ENCODE measurements at places on chromosomes 7 and 10.

DNA sequence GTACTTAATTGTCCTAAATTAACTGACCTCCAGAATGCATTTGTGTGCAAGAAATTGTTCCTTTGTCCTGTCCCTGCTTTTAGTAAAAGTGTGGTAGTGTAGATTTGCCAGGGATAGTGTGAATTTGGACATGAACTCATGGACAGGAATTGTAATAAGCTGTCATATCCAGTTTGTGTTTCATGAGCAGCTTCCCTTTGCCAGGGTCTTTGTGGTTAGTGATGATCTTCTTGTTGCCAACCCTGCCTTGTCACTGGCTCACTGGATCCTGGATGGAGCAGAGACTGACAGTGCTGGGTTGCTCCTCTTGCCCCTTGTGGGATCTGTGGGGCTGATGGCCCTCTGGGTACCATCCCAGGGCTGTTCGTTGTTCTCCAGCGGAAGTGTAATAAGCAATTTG, 110.1 kb downstream of the CCNY start:
- DNase-seq = no peak

DNA sequence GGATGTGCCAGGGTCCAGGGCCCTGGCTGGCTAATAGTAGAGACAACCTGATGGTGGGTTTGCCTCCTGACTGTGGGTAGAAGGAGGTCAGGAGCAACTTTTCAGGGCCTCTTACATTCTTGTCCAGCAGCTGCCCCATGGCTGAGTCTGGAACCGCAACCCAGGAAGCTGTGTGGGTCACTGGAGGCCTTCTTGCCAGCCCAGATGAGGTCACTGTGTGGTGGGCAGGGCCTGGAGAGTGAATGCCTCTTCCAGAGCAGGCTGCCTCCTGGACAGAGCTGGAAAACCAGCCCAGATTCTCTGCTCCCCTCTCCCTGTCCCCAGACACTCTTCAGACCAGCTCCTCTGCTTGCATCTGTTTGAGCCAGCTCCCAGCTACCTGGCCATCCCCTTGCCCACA, 43.5 kb upstream of the LEP start:
- DNase-seq = no peak

DNA sequence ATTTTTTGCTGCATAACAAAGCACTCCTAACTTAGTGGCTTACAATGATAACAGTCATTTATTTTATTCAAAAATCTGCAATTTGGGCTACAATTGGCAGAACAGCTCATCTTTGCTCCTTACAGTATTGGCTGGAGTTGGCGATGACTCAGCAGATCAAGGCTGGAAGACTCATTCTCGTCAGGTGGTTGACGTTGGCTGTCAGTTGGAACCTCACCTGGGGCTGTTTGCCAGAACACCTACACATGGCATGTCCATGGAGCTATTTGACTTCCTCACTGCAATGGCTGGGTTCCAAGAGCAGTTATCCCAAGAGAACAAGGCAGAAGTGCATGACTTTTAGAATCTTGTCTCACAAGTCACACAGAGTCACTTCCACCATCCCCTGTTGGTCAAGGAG, 75.1 kb downstream of the NOD1 start:
- no peak for DNase-seq

DNA sequence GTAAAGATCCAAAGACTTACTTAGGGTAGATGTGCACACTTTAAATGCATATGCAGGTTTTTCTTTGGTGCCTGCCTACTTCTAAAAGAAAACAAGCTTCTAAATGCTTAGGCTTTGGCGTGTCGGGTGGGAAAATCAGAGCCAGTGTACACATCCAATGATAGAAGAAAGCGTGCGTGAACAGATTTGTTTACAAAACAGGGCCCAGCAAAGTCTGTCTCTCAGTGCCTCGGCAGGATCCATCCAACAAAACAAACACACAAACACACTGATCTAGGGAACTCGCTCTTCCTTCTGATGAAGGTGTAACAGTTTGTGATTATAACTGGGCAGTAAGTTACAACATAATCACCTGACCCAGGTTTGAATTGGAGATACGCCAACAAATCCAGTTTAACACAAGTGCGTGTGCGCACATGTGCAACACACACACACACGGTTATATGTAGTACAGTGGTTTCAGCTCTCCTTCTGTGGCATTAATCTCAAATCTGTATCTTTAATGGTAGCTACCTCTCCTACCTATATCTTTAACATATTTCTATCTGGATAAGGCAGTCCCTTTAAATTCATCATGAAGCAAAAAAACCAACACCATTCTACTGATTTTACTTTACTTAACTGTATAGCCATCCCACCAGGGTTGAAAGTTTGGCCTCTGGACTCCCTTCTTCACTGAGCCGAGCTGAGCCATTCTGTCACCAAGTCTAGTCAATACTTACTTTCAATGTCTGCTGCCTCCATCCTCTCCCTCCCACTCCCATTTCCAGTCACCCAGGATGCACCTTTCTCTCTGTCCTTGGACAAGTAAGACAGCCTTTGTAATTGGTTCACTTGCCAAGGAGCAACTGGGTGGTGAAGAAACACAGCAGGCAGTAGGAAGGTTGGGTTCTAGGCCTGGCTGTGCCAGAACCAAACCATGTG, 184.4 kb upstream of the KLF14 start:
- no peak for DNase-seq

DNA sequence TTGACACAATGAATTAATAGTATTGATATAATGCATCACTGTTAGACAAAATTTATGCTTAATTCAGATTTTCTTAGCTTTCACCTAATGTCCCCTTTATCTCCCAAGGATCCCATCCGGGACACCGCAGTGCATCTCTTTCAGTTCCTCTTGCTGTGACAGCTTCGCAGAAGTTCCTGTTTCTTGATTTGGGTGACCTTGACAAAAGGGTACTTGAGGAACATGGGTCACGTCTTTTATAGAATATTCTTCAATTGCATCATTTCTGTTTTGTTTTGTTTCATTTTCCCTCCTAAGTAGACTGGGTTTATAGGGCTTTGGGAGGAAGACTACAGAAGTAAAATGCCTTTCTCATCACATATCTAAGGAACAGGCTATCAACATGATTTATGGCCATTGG, 453.2 kb downstream of the DPP6 start:
- DNase-seq = no peak

- no peak for DNase-seq
Measured at GRCh38 chr7:156772725-156773124, 120.3 kb downstream of the LMBR1 start.

DNA sequence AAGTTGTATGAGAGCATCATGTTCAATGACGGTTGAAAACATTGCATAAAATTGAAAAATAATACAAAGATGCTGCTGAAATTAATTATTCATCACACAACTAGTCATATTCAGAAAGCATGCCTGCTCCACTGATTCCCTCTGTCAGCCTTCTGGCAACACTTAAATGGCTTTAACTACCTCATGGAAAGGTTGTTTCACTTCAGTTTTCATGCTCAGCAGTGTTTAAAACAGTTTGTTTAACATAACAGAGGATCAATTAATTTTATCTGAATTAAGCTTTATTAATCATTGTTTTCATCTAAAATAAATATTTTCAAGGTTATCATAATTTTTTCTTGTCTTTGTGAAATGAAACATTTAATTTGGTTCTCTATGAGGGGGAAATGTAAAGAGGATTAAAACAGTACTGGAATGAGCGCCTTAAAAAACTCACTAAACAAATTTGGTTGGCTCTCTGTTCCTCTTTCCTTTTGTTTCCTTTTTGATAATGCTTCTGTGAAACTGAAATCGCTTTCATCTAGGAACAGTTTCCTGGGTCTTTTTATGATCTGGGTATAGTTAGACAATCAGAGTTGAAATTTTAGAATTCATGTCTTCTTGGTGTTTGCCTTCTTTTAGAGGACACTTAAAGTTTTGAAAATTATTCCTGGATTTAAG, 427.4 kb downstream of the SH2D4B start:
- DNase-seq = no peak

All from dorsolateral prefrontal cortex (tissue), 122 donors.